ENCODE measurements at places on chromosomes 11 and 22. TPM values are rescaled to one million over a fixed set of nuclear protein-coding genes. Genes with fewer than 3 reads are reported as not detected.

KRTAP5-1 gene
- total RNA-seq: not detected

WNT11 gene
- not detected for total RNA-seq

KDM4D gene
- total RNA-seq: 0.99 TPM

MMP8 gene
- total RNA-seq: not detected

USP2 gene
- total RNA-seq: 0.41 TPM

ACP2 gene
- 29.9 TPM for total RNA-seq

C22orf15 gene
- 0.41 TPM for total RNA-seq

TRIM49D1 gene
- not detected for total RNA-seq

UPK3A gene
- not detected for total RNA-seq

ACRV1 gene
- not detected for total RNA-seq

VPREB3 gene
- total RNA-seq: not detected

RCOR2 gene
- 1.1 TPM for total RNA-seq

GALNT18 gene
- total RNA-seq: 101 TPM

MPEG1 gene
- total RNA-seq: not detected

PLAAT2 gene
- total RNA-seq: not detected

OR51B2 gene
- not detected for total RNA-seq

FAM227A gene
- 1.9 TPM for total RNA-seq

PLEKHA7 gene
- 0.39 TPM for total RNA-seq

CRYAB gene
- total RNA-seq: 5.0 TPM

TSGA10IP gene
- total RNA-seq: not detected

OR8K1 gene
- not detected for total RNA-seq

TEX12 gene
- total RNA-seq: 0.23 TPM

GUCY1A2 gene
- total RNA-seq: 1.4 TPM

TENM4 gene
- total RNA-seq: 7.3 TPM

RGL4 gene
- total RNA-seq: not detected

OR52I1 gene
- not detected for total RNA-seq

MOGAT2 gene
- not detected for total RNA-seq

MADD gene
- 28.1 TPM for total RNA-seq

E2F8 gene
- total RNA-seq: 0.53 TPM

C22orf31 gene
- total RNA-seq: not detected

HSD17B12 gene
- 53.1 TPM for total RNA-seq

OR51B5 gene
- total RNA-seq: not detected

DEFB131B gene
- not detected for total RNA-seq

BTG4 gene
- not detected for total RNA-seq

OTOG gene
- not detected for total RNA-seq

GPR83 gene
- total RNA-seq: not detected

IL18 gene
- total RNA-seq: 0.35 TPM

ZBTB16 gene
- total RNA-seq: 6.9 TPM

TIMP3 gene
- total RNA-seq: 69.8 TPM

NXF1 gene
- 63.2 TPM for total RNA-seq

FOSL1 gene
- 71.4 TPM for total RNA-seq
